CD4-positive, alpha-beta T cell treated with Interleukin-12 subunit alpha and Interleukin-12 subunit beta, for 1 hour (primary cell): ENCODE measurements at places on chromosomes 1 and 21.

DNA sequence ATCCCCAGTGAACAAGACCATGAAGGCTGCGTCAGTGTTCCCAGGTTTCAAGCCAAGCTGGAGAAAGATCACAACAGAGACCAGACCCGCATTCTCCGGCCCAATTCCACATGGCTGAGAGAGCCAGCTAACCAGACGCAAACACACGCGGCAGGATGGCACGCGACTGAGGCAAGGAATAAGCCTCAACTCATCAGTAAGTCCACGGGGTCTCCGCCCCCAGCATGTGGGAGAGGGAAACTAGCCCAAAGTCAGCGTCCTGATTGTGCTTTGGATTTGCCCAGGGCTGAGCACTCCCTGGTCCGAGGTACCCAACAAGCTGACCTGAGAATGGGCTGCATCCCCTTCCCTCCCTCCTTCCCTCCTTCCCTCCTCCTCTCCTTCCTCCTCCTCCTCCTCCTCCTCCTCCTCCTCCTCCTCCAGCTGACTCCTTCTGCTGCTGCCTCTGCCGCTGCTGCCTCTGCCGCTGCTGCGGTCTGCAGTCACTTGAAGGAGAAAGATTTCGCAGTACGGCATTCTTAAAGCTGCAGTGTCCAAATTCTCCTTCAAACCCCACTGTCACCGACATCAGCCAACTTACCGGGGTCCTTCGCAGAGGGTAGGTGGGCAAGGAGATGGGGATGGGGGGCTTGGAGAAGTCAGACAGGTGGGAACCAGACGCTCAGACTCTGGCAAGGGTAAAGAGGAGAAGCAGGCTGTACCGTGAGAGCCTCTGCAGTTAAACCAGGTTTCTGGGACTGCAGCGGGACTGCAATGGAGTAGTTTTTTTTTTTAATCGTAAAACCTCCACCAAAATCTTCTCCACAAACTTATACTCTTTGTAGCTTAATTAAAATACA, 33.0 kb upstream of the H6PD start:
- DNase-seq = no peak

DNA sequence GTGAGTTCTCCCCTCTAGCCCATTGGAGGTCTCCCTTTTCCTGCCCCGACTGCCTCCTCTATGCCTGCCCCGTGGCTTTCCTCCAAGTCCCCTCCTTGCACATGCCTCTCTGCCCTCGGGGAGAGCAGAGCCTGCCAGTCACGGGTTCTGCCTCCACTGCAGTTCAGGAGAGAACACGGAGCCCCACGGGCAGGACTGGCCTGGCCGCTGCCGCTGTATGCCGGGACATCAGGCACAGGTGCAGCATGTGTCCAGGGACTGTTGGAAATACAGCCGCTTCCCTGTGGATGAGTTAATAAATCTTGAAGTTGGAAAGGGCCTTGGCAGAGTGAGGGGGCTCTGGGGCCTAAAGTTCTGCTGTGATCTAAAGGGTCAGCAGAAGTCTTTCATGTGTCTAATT, 676.6 kb downstream of the MATN1 start:
- no peak for DNase-seq

DNA sequence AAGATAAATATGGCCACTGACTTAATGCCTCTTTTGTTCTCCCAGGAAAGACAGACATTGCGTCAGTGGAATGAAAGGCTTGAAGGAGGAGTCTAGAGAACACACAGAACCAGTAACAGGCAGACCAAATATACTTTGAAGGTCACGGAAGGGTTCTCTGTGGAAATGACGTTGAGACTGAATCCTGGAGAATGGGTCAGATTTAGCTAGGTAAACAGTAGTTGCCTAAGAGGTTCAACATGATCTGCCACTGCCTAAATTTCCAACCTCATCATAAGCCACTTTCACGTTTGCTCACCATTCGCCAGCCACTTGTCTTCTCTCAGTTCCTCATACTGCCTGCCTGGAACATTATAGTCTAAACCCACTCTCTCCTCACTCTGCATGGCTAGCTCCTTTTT, 20.5 kb downstream of the PLA2G4A start:
- DNase-seq = no peak

DNA sequence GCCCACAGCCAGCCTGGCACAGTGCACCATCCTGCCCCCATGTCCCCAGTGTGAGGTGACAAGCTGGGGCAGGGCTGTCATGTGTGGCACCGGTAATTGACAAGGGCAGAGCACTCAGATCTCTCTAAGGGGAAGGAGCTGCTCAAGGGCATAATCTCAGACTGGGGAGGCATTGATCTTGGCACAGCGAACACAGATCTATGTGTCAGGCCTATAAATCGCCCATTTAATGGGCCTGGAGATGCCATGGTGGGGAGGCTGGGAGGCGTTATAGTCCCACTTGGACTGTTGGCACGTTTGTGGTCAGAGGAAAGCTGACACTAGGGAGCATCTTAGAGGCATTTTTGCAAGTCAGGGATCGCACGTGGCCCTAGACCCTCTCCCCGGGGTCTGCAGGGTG, 594.1 kb downstream of the PTPRU start:
- DNase-seq = no peak

DNA sequence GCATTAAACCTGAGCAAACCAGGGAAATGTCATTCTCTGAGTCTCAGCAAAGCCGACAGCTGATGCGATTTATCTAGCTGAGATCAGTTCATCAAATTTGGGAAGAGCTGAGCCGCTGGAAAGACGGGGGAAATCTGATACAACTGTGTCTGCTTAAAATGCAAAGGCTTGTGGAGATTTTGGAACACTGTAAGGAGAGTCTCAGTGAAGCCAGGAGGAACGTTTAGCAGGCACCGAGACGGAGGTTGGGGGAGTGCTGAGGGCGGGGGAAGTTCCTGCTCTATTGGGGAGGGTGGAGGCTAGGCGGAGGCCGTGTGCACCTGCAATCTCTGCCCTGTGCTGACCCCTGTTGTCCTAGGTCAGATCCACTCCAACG, 143.2 kb upstream of the CSF3R start:
- DNase-seq = no peak

GRCh38 chr21:46128106-46128932, 27.1 kb downstream of the FTCD start:
- DNase-seq = no peak

DNA sequence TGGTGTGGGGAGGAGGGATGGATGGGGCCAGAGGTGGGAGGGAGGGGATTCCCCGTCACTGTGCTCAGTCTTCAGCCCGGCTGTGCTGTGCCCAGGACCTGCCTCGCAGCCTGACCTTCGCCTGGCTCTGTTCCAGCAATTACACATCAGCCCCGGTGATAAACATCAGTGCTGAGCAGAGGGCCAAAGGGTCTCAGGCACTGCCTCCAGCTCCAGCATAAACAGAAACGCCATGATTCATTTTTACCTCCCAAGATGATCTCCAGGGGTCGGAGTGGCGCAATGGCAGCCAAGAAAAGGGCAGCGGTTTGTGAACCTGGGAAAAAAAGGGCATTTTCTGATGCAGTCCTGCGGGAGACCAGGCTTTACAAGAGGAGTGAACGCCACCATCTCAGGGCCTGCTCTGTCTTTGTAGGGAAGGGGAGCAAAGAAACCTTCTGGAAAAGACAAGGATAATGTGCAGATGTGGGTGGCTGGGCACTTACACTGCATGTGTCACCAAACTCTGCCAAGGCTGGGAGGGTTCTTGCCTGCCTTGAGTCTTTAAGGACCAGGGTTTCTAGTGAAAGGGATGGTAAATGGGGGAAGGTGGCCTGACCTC, 28.1 kb downstream of the SHISA4 start:
- DNase-seq = no peak

GRCh38 chr21:16294128-16294527, 564.3 kb downstream of the USP25 start:
- DNase-seq = no peak

DNA sequence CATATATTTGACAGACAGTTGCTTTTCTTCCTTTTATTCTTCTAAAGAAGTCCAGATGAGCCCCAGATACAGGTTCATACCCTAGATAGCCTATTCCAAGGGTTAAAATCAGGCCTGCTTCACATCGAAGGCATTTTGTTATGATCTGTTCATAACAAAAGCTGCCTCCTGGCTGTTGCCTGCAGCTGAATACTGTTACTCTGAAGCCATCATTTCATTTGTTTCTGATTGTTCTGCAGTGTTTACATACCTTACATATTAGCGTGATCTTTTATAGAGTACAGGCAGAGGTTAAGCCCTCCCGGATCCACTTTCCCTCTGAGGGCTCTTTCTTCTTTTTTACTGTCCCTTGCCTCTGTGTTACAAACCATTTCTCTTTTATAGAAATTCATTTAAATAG, 219.0 kb upstream of the HOOK1 start:
- no peak for DNase-seq

DNA sequence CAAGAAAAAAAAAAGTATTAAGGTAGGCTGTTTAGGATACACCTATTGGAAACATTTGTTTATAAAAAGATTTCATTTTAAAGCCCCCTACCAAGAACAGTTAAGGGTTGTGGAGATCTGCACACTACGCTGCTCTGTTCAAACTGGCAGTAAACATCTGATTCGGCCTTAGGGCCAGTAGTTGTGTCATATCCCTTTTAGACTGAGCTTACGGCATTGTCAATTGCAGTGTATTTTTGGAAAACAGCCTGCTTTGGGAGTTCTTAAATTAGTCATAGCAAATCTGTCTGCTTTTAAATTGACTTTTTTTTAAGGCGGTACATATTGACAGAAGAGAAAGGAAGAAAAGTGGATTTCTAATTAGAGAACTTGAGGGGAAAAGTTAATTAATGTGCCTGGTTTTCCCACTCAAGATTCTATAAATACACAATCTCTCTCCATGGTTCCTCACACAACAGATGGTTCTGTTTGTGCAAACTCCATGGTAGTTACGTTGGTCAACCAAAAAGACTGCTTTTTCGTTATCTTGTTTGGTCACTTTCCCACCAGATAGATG, 1.7 kb upstream of the ELK4 start:
- DNase-seq = no peak

GRCh38 chr1:222299524-222299923, 248.4 kb downstream of the HHIPL2 start:
- DNase-seq = no peak

GRCh38 chr21:34791776-34792503, 123.1 kb downstream of the CLIC6 start:
- no peak for DNase-seq

- DNase-seq = no peak
Observed at GRCh38 chr1:228015276-228016180, 8.7 kb downstream of the WNT3A start.

GRCh38 chr1:235702412-235702811, 52.8 kb upstream of the GNG4 start:
- no peak for DNase-seq

DNA sequence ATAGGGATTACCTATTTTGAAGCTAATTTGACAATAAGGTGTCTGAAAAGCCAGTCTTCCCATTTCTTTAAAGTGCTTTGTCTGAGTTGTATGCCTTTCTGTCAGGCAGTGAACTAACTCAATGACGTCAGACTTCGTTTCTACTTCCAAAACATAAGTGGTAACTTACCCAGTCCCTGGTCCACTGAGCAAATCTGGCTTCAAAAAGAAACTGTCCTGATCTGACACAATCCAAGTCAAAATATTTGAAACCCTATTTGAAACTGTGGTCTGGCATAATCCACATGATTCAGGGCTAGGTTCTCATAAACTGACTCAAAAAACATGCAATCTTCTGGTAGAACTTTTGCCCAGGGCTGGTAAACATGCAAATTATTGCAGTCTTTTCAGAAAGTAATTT, 34.0 kb downstream of the DIRAS3 start:
- DNase-seq = no peak

DNA sequence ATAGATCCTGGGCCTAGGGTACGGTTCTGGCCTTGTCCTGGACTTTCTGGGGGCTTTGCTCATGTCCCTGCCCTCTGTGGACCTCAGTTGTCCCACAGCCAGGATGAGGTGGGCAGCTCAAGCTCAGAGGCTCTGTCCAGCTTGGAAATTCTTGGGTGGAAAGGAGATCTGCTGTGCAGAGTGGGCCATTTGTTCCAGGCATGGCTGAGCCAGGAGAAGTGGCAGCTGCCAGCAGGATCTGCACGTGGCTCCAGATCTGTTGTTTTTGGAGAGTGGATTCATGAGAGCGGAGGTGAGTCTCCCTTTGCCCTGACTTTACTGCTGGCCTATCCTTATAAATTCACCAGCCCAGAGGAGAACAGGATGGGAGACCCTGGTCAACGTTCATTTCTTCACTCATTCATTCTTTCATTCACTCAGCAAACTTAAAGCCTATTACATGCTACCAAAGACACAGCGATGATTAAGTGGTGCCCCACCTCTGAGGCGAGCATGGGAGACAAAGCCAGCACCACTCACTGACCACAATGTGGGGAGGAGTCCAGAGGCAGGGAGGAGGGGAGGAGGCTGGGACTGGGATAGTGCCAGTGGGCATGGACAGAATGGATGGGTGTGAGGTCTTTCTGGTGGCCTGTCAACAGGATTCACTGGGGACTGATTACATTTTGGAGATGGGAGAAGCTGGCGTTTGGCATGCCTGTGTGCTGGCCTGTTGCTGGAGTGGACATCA, 205.1 kb downstream of the TRABD2B start:
- DNase-seq = no peak

DNA sequence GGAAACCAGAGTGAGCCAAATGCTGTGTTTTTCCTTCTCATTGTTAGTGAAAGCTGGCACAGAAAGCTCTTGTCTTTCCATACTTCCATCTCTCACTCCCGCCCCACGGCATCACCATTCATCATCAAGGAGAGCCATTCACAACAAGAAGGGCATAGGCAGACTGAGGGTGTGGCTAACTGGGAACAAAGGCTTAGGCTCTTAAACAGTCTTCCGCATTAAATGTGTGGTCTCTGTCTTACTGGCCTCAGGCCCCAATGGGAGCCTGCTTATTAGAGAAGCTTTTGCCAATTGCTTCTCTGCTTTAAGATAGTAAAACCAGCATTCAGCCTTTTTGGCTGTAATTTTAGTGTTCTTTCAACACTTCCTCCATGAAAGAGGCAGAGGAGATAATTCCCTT, 51.4 kb downstream of the TNFSF18 start:
- DNase-seq = no peak

DNA sequence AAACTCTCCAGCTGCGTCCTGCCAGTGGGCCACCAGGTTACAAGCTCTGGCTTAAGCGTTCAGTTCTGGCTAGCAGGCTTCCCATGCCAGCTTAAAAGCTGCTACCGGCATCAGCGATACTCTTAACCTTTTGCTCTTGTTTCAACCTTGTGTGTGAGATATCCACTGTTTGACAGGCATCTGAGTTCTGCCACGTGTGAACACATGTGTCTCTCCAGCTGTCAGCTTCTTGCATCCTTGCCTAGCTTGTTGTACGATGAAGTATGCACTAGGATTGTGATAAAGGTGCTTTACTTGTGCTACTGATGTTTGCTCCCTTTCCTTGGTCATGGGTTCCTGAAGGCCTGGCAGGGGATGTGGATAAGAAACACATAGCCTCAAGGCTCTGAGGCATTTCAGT, 201.6 kb downstream of the PRDM2 start:
- no peak for DNase-seq

DNA sequence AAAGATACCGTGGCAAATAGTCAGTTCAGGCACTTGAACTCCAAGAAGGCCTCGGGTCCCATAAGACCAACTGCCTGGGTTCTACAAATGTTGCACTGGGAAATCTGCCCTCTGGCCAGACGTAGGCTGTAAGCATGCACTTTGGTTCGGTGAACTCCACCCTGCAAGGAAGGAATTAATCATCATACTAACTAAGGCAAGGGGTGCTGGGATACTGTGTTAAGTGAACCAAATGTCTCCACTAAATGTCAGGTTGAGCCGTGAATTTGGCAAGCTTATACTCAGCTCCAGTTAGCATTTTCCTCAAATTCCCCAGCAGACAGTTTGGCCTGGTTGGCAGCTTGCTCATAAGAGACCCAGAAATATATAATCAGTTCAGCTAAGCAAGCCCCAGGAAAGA, 385.9 kb downstream of the GPATCH2 start:
- no peak for DNase-seq
